ENCODE measurements at places on chromosomes 5 and 9. TPM values are rescaled to one million over a fixed set of nuclear protein-coding genes. Genes with fewer than 3 reads are reported as not detected.

PTCH1 gene
- 60.2 TPM for total RNA-seq

DNA sequence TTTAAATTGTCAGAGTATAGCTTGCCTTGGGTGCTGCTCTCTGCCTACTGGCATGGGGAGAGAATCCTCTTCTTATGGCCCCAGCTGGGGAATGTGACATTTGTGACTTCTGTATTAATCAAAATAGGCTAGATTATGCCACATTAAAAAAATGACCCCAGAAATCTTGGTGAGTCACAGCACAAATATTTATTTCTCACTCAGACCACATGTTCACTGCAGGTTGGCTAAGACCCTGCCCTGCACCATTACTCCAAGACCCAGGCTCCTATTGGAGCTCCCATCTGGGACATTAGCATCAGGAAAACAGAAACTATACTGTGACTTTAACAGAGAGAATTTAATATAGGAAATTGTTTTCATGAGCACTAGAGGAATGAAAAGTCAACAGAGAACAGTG, 16.6 kb upstream of the WHRN start:
- DNase-seq = no peak

DNA sequence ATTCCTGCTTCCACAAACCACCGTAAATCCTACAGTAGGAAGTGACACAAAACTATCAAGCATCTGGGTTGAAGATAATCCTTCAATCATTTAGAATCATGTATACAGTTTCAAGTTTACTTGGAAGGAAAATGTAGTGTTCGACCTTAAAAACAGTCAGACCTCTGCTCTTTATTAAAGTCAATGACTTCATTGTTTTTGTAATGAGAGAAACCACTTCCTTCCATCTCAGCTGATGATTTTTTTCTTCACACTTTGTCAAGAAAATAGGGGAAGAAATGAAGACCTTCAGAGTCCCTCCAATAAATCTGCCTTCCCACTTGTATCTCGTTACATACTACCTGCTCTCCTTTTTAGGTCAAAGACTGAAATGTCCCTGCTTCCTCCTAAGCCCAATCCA, 30.1 kb downstream of the TUSC1 start:
- no peak for DNase-seq

DNA sequence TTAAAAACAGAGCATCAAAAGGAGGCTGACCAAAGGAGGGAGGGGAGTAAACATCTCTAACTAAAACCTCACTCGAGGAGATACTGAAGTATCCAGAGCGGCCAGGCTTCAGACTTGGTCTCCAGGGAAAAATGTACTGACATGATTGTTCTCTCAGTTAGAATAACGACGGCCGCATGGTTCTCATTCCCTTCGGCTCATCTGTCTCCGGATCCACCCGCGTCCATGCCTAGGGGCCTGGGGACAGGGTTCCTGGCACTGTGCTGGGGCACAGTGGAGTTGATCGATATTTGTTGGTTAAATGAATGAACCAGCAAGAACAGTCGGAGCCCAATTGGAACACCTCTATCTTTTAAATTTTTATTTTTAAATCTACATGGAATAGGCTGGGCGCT, 167.1 kb upstream of the PHYKPL start:
- DNase-seq = no peak

DNA sequence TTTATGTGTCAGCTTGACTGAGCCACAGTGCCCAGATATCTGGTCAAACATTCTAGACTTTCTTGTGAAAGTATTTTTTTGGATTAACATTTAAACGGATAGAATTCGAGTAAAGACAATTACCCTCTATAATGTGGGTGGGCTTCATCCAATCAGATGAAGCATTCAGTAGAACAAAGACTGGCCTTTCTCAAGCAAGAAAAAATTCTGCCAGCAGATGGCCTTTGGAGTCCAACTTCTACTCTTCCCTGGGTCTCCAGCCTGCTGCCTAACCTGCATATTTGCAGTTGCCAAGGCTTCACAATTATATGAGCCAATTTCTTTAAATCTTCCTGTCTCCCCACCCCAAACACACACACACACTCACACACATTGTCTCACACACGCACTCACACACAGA, 86.4 kb downstream of the MED10 start:
- DNase-seq = no peak

CDKN2B-AS1 gene
- not detected for total RNA-seq

DNA sequence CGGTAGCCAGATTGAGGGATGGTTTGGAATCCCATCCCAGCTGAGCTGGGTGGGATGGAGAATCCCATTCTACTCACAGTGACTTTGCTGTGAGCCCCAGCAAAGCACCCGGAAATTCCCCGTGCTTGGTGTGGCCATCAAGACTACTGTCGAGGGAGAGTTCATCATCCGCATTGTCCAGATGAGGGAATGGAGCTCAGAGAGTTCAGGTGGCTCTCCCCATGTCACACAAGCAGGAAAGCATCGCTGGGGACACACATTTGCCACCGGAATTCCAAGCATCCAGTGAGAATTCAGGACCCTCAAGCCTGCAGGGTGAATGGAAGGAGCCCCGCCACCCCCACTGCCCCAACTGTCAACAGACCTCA, 54.4 kb downstream of the HRH2 start:
- no peak for DNase-seq

NIM1K gene
- total RNA-seq = 6.3 TPM

PCSK5 gene
- total RNA-seq = 31.7 TPM

- DNase-seq = no peak
Observed at GRCh38 chr5:26719803-26720202, 318.6 kb downstream of the CDH9 start.

DNA sequence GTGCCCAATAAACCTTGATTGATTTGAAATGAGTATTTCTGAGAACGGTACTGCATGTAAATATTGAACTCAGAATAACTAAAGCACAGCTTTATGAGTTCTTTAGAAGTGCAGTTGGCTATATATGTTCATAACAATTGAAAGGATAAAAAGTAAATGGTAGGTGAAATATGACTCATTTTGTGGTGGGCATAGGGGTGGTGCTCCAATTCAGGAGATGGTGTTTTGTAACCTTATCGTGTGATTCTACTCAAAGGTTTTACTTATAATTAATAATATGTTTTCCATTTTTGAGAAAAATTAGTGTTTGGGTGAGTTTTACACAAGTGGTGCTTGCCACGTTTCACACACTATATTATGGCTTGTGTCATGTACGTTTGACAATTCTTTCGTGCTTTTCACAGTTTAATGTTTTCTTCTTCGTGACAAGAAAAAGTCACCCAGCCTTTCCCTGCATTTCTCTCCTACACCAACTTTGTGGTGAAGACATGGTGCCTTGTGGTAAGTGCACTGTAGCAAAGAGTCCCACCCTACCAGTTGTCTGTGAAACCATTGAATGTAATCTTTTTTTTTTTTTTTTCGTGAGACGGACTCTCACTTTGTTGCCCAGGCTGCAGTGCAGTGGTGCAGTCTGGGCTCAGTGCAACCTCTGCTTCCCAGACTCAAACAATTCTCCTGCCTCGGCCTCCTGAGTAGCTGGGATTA, 492.5 kb upstream of the SGCD start:
- no peak for DNase-seq

- no peak for DNase-seq
Observed at GRCh38 chr5:152378730-152379129, 26.3 kb downstream of the NMUR2 start.

- DNase-seq = no peak
Observed at GRCh38 chr5:7686794-7687193, 164.1 kb downstream of the CFAP90 start.

TPPP gene
- 12.2 TPM for total RNA-seq

WDR38 gene
- 0.27 TPM for total RNA-seq

- DNase-seq = no peak
Observed at GRCh38 chr9:131640438-131641137, 95.3 kb downstream of the PRRT1B start.
